ENCODE measurements at places on chromosomes 12 and 14.
A peak's percentile ranks its signal among the peaks of the same experiment; 100 is the strongest.

DNA sequence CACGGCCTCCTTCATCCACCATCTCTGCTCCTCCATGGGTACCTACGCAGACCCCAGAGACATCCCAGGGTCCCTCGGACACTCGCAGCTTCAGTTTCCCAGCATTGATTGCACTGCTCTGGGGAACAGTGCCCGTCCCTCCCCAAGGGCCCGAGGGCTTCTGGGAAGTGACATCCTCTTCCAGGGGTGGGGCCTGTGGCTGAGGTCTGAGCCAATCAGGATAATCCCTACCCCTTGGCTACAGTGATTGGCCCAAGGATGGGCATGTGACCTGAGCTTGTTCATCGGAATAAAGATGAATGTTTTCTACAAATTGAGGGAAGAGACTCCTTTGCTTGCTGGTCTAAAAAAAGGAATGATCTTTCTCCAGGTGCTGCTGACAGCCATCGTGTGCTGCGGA is 37.3 kb upstream of the MYL2 start:
- no peaks in the 10 kb centered on the region for H3K4me1 ChIP-seq
- H3K27me3 ChIP-seq, result no peaks in the 10 kb centered on the region
- H3K4me3 ChIP-seq, result no peak overlapping the region
- no peaks in the 10 kb centered on the region for H3K36me3 ChIP-seq
- H3K27ac ChIP-seq, result no peak overlapping the region

DNA sequence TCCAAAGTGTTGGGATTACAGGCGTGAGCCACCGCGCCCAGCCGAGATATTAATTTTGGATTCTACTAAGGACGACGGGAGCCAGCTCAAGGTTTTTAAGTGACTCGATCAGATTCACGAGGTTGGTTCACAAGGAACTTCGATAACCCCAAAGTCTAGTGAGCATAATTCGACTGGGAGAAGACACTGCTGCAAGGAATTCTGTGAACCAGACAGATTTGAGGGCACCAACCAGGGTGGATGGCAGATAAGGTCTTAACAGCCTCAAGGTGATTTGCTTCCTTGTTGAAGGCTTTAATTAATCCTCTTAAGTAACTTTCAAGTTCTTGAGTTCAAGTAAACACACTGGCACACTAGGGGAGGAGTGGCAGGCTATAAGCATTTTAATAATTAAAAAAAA is 1.1 kb upstream of the KLHDC2 start:
- H3K36me3 ChIP-seq, result no peaks in the 10 kb centered on the region
- DNase-seq, result no peak
- peaks cover 9% of the 10 kb centered on the region for H3K4me1 ChIP-seq
- H3K27me3 ChIP-seq, result no peaks in the 10 kb centered on the region

GRCh38 chr12:44225149-44225510 is 389.2 kb downstream of the TMEM117 start:
- no peaks in the 10 kb centered on the region for H3K4me1 ChIP-seq
- no peak for DNase-seq
- no peak overlapping the region for H3K27ac ChIP-seq
- no peaks in the 10 kb centered on the region for H3K27me3 ChIP-seq

DNA sequence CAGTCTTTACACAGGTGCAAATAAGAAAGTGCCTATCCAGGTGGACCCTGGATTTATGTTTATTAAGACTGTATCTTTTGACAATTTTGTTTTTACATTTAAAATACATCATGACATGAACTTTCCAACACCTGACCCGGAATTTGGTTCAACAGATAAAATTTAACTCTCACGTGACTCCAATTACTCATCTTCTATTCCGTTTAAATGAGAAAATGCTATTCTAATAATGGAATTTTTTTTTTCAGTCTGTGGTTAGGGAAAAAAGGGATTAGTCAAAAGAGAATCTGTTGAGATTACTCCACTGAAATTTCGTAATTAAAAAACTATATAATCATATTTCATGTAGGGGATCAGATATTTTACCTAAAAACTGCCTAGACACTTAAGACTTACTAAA is 11.1 kb downstream of the VPS37B start:
- H3K27ac ChIP-seq, result no peak overlapping the region
- H3K36me3 ChIP-seq, result no peaks in the 10 kb centered on the region
- H3K4me3 ChIP-seq, result no peak overlapping the region
- H3K4me1 ChIP-seq, result peaks cover 8% of the 10 kb centered on the region
- DNase-seq, result no peak

DNA sequence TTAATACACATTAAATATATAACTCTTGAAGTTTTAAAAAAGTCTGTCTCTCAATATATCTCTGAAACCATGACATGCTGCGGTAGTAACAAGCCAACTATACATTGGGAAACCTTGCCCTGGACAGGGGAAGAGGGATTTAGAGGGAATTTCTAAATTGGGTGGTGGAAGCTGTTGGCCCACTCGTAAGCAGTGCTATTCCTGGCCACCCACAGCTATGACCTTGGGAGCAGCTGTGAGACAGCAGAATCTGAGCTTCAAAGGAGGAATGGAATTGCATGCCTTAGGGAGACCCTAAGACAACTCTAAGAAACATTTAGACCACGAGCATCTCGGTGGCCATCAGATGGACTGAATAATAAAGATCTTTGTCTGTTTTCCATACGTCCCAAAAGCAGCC is 15.8 kb upstream of the GCH1 start:
- no peaks in the 10 kb centered on the region for H3K27me3 ChIP-seq
- no peak overlapping the region for H3K4me3 ChIP-seq
- H3K36me3 ChIP-seq, result no peaks in the 10 kb centered on the region
- no peak overlapping the region for H3K27ac ChIP-seq

GRCh38 chr12:113479590-113480335 is 8.1 kb upstream of the LHX5 start:
- no peaks in the 10 kb centered on the region for H3K36me3 ChIP-seq
- no peaks in the 10 kb centered on the region for H3K27me3 ChIP-seq
- no peak overlapping the region for H3K27ac ChIP-seq
- no peak for DNase-seq

- DNase-seq, result no peak
- H3K4me3 ChIP-seq, result no peak overlapping the region
- no peaks in the 10 kb centered on the region for H3K36me3 ChIP-seq
- no peaks in the 10 kb centered on the region for H3K27me3 ChIP-seq
- H3K4me1 ChIP-seq, result no peaks in the 10 kb centered on the region
These were observed 3.3 kb upstream of the ASCL1 start for GRCh38 chr12:102954134-102954533.

DNA sequence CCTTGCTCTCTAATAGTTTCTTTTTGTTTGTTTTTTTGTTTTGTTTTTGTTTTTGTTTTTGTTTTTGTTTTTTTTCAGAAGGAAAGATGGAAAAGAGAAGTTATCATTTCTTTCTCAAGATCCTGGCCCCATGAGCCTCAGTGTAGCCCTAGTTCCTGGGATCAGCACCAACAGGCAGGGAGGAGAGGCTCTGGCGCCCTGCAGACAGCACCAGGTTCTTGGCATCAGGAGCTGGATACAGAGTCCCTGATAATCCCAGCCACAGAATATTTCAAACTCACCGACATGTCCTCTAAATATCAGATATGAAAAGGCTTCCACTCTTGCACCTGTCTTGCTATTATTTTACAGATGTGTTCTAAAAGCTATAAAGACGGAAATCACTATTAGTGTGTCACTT is 52.7 kb downstream of the FOXN3 start:
- H3K4me1 ChIP-seq, result no peaks in the 10 kb centered on the region
- no peaks in the 10 kb centered on the region for H3K27me3 ChIP-seq
- H3K4me3 ChIP-seq, result no peak overlapping the region
- no peak overlapping the region for H3K27ac ChIP-seq
- DNase-seq, result no peak
- H3K36me3 ChIP-seq, result no peaks in the 10 kb centered on the region

DNA sequence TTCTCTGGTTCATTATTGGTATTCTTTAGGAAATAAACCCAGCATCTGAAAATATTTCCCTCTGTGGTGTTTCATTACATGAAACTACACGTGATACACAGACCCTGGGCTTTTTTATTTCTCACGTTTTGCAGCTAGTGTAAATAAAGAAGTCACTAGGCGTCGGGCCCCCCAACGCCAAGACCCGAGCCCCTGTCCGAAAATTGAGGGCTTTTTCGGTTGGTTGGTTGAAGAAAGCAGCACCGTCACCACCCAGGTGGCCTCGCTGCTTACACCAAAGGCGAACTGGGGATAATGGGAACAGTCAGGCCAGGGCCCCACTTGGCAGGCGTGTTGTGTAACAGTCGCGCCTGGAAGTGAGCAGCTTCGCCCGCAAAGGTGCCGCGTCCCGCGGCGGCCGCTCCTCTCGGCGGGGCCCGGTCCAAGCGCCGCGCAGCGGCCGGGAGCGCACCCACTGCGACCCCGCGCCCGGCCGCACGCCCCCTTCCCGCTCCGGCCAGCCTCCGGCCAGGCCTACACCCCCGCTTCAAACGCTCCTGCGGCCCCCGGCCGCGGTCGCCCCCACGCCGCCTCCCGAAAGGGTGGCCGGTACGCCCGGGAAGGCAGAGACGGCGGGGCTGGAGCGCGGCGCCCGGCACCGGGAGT is 1.2 kb downstream of the DUSP16 start:
- peaks cover 3% of the 10 kb centered on the region for H3K4me1 ChIP-seq
- H3K27me3 ChIP-seq, result no peaks in the 10 kb centered on the region
- no peaks in the 10 kb centered on the region for H3K36me3 ChIP-seq
- peak overlapping the region; percentile 100 for H3K27ac ChIP-seq
- peak overlapping the region; percentile 96 for H3K4me3 ChIP-seq

GRCh38 chr12:76757694-76758093 is 6.2 kb upstream of the ZDHHC17 start:
- DNase-seq, result no peak
- H3K4me3 ChIP-seq, result no peak overlapping the region
- H3K27me3 ChIP-seq, result no peaks in the 10 kb centered on the region
- no peaks in the 10 kb centered on the region for H3K4me1 ChIP-seq
- no peak overlapping the region for H3K27ac ChIP-seq

DNA sequence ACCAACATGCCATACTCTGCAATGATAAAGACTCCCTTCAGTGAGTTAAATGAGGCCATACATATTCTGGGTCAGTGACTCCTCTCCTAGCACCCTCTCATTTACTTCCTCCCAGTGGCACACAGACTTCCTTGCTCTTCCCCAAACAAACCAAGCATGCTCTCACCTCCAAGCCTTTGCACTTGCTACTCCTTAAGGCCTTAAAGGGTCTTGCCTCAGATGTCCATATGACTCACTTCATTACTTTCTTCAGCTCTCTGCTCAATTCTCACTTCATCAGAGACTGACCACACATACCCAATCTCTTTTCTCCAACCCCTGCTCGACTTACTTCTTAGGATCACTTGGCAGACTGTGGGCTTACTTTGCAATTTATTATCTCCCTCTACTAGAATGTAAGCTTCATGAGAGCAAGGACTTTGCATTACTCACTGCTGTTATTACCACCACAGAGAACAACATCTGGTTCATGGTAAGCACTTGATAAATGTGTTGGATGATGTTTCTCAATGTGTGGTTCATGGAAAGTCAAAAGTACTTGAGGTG is 22.8 kb downstream of the DDX24 start:
- no peaks in the 10 kb centered on the region for H3K27me3 ChIP-seq
- H3K4me3 ChIP-seq, result no peak overlapping the region
- H3K27ac ChIP-seq, result no peak overlapping the region
- no peaks in the 10 kb centered on the region for H3K36me3 ChIP-seq

DNA sequence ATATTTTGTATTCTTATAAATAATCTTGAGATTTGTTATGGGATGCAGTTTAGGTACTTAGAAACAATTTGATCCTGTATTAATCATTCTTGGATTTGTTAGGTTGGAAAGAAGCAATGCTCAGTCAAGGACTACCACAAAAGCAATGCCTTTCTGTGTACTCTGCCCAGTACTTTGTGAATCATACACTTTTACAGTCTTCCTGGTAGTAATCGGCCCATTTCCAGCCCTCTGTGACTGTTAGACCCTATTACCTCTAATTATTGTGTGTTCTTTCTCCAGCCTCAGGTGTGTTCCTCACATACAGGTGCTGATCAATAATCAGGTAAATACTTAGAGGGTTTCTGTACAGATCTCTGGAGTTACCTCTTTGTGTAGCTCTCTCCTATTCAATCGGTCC is 609.0 kb downstream of the KCNH5 start:
- DNase-seq, result no peak
- no peak overlapping the region for H3K27ac ChIP-seq

DNA sequence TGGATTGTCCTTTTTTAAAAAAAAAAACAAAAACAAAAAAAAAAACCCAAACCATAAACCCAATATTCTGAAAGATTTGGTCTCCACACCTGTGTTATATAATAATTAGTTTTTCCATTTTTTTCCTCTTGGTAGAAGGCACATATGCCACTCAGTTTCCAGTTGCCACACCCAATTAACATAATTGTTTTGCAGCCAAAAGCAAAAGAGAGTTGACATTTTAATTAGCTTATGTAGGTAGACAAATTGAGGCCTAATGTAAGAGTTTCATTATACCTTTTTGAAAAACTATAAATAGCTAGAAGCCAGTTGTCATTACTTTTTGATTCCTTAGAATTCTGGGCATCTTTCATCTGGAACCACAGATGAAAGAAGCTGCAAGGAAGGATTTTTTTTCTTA is 21.0 kb downstream of the PTPN11 start:
- H3K4me1 ChIP-seq, result no peaks in the 10 kb centered on the region
- no peak overlapping the region for H3K4me3 ChIP-seq
- no peak for DNase-seq
- H3K27me3 ChIP-seq, result no peaks in the 10 kb centered on the region
- H3K27ac ChIP-seq, result no peak overlapping the region

- peaks cover 26% of the 10 kb centered on the region for H3K4me1 ChIP-seq
- H3K4me3 ChIP-seq, result no peak overlapping the region
- H3K36me3 ChIP-seq, result no peaks in the 10 kb centered on the region
- DNase-seq, result no peak
- no peak overlapping the region for H3K27ac ChIP-seq
These were observed 2.4 kb downstream of the HRK start for GRCh38 chr12:116878567-116879508.

GRCh38 chr12:110010853-110011723 is 11.9 kb downstream of the ANKRD13A start:
- no peak overlapping the region for H3K27ac ChIP-seq
- H3K4me3 ChIP-seq, result no peak overlapping the region
- no peaks in the 10 kb centered on the region for H3K36me3 ChIP-seq

DNA sequence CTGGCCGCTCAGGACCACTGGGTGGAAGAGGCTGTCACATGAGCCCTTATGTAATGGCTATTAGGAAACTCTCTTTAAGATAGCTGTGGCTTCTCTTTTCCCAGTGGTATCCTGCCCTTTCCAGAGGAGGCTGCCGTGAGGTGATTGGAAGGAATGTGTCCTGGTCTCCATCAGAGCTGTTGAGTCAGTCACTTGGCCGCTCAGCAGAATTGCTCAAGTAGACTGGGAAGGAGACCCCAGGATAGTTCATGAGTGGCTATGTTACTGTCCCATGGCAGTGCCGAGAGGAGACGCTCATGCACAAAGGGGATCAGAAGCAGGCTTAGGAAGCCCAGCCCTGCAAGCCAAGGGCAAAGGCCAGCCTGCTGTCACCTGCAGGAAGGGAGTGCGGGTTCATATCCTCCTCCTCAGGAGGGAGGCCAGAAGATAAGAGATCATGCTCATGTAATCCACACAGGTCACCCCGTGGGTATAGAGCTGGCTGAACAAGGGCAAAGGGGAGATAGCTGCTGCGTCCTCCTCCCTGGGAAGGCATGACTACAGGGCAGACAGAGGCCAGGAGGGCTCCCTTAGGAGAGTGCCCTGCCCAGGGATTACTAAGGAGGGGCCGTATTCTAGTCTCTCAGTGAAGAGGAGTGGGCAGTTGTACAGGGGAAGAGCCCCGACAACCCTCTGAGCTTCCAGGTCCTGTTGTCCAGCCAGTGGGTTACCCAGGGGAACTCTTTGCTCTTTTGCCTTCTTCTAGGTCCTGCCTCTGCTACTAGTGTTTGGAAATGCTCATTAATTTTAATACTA is 137.0 kb upstream of the MAX start:
- no peaks in the 10 kb centered on the region for H3K27me3 ChIP-seq
- no peak for DNase-seq
- no peaks in the 10 kb centered on the region for H3K4me1 ChIP-seq

All from uterus (tissue), 4 donors.